ENCODE measurements at places on chromosomes 5 and 9. TPM values are rescaled to one million over a fixed set of nuclear protein-coding genes. Genes with fewer than 3 reads are reported as not detected.

HTR4 gene
- not detected for total RNA-seq

- no peak for DNase-seq
These were observed 485.4 kb upstream of the CLINT1 start for GRCh38 chr5:158344376-158344775.

PCDHA1 gene
- not detected for total RNA-seq

GRCh38 chr5:156920861-156921431 lies 42.1 kb downstream of the TIMD4 start:
- DNase-seq: no peak

DNA sequence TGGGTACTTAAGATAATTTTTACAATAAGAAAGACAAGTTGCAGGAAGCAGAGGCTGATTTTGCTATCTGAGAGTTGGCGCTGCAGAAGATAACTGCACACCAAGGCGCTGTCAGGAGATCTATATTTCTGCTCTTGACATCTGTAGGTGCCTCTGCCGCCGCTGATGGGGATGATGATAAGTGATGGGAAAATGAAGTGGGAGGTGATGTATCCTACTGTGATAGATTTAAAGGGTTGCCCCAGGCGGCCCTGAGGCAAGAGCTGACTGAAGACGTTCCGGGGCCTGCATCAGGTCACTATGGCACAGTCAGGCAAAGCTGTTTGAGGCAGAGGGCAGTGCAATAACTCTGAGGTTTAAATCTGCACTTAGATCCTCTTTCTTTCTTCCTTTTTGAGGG lies 78.1 kb downstream of the SNCAIP start:
- DNase-seq: no peak

- no peak for DNase-seq
These were observed 545.2 kb downstream of the CSNK1G3 start for GRCh38 chr5:124056991-124057723.

- DNase-seq: no peak
These were observed 25.5 kb downstream of the ERAP2 start for GRCh38 chr5:96901841-96902240.
